ENCODE measurements at places on chromosomes 11 and 22.
A peak's percentile ranks its signal among the peaks of the same experiment; 100 is the strongest.

DNA sequence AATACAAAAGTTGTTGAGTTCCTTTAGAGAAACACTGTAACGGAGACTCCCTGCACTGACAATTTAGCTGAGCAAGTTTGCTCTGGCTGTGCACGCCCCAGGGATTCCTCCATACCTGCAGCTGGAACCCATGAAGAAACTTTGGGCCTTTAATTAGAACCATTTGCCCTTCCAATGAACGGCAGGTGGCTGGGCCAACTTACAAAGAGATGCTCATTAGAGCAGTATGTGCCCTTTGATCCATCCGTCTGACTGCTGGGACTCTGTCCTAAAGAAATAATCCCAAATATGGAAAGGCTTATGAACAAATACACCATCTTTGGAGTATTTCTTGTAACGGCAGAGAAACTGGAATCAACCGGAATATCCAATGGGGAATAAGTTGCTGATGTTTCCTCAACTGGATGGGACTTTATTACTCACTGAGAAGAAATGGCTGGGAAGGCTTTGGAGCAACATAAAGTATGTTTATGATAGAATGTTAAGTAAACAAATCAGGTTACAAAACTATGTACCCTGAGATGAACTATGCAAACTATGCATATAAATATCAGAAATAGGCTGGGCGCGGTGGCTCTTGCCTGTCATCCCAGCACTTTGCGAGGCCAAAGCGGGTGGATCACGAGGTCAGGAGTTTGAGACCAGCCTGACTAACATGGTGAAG is 24.4 kb upstream of the FBLN1 start:
- no peak for DNase-seq

GRCh38 chr11:33941637-33942160 is 49.8 kb upstream of the LMO2 start:
- DNase-seq = no peak

- no peak for DNase-seq
These were observed 1398.9 kb downstream of the BRD1 start for GRCh38 chr22:48428631-48429371.

- no peak for DNase-seq
These were observed 1048.4 kb downstream of the TBC1D22A start for GRCh38 chr22:47810505-47811500.

- no peak for DNase-seq
These were observed 345.1 kb upstream of the C11orf87 start for GRCh38 chr11:109076870-109077269.

DNA sequence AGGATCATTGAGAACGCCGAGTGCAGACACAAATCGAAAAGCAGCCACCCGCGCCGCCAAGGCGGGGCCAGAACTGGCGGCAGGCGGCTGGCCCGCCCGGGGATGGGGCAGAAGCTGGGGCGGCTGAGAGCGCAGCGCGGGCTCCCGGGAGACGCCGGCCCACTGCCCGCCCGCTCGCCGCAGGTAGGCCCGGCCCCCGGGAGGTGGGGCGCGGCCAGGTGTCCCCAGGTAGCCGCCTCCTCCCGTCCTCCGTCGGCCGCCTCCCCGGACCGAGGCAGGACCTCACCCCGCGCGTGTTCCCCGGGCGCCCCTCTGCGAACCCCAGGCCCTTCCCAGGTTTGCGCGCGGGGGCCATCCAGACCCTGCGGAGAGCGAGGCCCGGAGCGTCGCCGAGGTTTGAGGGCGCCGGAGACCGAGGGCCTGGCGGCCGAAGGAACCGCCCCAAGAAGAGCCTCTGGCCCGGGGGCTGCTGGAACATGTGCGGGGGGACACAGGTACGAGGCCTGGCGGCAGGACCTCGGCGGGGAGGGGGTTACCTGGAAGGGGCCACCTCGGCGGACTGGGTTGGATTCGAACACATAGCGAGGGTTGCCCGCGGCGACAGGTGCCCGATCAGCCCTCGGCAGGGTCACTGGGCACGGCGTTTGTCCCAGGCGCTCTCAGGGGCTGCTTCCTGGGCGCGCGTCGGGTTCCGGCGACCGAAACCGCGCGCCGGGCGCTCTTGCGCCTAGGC is at the start of gene PRRG4:
PRRG4 (plus strand) TSS at position 248 of the 733 bp plus-strand sequence. CDS start 603 bp downstream, outside the sequence.
- peak; percentile 25 for DNase-seq

DNA sequence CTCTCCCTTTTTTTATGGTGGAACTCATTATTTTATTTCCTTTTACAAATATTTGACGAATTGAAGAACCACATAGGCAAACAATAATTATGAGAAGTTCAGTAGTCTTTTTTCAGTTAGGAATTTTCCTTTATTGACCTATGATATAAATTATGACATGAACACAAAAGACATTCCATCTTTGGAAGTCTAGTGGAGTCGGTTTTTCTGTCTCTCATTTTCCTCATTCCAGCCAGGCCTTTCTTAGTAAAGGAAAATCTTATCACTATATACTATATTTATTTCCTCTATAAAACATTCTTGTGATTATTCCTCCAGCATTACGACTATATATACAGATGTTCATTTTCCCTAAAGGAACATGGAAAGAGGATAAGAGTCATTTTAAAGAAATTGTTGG is 1046.1 kb downstream of the DLG2 start:
- no peak for DNase-seq

DNA sequence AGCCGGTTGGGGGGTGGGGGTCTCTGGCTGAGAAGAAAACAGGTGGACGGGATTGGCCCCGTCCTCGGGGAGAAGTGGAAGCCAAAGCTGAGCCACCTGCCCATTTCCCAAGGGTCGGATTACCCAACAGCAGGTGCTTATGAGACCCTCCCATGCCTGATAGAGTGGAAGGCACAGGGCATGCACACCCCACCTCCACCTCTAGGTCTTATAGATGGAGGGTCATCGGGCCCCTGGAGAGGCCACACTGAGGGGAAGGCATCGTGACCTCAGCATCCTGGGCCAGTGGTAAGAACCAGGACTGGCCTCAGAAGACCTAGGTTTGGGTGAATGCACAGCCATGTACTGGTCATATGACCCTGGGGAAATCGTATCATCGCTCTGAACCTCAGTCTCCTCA is 85.9 kb downstream of the BUD13 start:
- DNase-seq = no peak

- DNase-seq = no peak
These were observed 4.7 kb upstream of the AP1B1 start for GRCh38 chr22:29393019-29393608.

All from stimulated activated CD4-positive, alpha-beta T cell treated with anti-CD3 and anti-CD28 coated beads, Interleukin-12 subunit alpha, Interleukin-12 subunit beta, amount 100 ng/mL, for 48 hours (primary cell).